T-cell (primary cell): ENCODE measurements at places on chromosomes 6 and 20. TPM values are rescaled to one million over a fixed set of nuclear protein-coding genes. Genes with fewer than 3 reads are reported as not detected.

DNA sequence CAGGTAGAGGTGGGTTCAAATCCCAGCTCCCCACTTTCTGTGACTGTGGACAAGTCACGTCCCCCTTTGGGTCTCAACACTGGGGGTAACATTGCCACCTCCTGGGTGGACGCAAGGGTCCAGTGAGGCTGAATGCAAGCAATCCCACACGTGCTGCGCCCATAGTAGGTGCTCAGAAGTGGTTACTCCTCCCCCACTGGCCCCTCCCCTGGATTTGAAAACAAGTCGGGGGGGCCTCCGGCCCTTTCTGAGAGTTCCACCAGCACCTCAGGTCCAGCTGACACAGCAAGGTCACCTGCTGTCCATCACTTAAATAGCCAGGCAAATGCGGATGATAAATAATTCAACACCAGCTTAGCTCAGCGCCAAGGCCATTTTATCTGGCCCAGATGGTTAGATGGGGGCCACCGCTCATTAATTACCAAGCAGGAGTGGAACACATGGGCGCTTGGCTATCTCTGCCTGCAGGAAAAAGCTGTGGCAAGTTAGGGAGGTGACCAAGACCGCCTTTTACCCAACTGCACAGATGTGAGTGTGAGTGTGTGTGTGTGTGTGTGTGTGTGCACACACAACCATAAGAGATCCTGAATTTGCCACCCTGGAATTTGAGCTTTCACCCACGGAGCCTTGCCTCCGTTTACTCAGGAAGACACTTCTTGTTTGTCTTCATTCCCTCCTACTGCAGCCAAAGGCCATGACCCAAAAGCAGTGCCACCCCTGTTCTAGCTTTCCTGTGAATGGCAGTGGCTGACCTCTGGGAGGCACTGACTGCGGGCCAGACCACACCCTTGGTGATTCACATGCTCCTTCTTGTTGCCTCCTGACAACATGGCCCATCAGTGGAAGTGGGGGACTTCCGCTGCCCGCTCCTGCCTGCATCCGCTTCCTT lies 34.7 kb upstream of the KCNB1 start:
- DNase-seq = no peak

DNA sequence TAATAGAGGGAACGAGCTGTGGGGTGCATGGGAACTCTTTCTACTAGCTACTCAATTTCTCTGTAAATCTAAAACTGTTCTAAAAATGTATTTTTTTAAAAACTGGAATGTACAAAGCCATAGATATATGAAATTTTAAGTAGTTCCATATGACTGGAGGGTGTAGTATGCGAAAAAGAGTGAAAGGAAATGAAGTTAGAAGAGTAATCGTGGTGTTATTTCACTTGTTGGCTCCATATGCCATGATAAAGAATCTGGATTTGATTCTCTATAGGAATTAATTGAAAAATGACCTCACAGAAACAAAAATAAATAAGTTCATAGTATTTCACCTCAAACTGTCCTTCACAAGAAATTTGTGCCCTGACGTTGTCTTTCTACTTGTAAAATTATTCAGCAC lies 500.2 kb downstream of the TENT5A start:
- DNase-seq = no peak

- DNase-seq = no peak
These were observed 43.8 kb downstream of the ZBTB46 start for GRCh38 chr20:63787302-63787701.

- peak; percentile 75 for DNase-seq
These were observed 44.1 kb downstream of the NHSL1 start for GRCh38 chr6:138454981-138455706.

DNA sequence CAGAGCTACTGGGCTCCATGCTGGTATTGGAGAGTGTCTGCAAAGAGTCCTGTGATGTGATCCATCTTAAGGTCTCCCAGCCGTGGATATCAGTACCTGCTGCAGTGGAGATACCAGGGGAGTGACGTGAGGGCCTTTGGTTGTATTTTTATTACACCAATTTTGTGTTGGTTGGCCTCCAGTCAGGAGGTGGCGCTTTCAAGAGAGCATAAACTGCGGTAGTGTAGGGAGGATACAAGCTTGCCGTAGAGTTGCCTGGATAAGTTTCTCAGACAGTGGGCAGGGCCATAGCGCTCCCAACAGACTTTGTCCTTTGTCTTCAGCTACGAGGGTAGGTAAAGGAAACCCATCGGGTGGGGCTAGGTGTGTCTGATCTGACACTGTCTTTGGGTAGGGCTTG lies 113.0 kb upstream of the CEP162 start:
- DNase-seq = no peak

- no peak for DNase-seq
These were observed 412.7 kb downstream of the MAFB start for GRCh38 chr20:40276301-40276700.

DNA sequence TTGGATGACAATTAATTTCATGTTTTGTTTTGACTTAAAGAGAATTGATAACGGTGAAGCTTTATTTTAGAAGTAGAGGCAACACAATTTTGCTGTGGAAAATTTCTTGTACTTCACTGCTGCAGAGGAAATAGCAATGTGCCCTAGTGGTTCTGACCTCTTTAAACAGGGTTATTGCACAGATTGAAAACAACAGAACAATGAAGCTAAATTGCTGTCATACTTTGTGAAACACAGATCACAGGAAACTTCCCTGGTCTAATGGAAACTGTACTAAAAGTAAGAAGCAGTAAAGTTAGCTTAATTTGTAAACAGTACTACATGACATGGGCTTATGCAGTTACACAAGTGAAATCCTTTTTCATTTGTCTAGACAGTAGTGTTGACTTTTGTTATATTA lies 31.3 kb downstream of the OR2A4 start:
- no peak for DNase-seq

DNA sequence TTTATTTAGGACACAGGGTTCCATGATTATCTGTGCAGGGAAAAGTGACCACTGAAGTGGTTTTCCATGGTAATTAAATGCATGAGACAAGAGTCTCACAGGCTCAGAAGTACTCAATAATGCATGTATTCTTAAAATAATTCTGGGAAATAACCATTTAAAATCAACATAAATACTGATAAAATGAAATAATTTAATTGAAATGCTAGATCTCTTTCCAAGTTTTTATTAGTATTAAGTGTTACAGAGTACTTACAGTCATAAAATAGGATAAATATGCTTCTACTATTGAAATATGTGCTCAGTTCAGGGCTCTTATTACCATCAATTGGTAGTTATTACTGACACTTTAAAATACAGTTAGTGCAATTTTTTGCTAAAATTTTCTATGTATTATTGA lies 916.0 kb upstream of the GJE1 start:
- DNase-seq = no peak

Gene ARFGAP1
- total RNA-seq = 122 TPM

- no peak for DNase-seq
These were observed 31.7 kb downstream of the DLGAP4 start for GRCh38 chr20:36337886-36338285.

GRCh38 chr6:52522655-52523054 lies 54.2 kb downstream of the TRAM2 start:
- DNase-seq = no peak

- DNase-seq = peak; percentile 95
These were observed at the start of gene PIGU for GRCh38 chr20:34676642-34677373. TSS of gene PIGU (minus strand) at chr20:34677092. CDS start at chr20:34677085, 7 bp downstream.

Gene OTOR
- total RNA-seq = not detected

DNA sequence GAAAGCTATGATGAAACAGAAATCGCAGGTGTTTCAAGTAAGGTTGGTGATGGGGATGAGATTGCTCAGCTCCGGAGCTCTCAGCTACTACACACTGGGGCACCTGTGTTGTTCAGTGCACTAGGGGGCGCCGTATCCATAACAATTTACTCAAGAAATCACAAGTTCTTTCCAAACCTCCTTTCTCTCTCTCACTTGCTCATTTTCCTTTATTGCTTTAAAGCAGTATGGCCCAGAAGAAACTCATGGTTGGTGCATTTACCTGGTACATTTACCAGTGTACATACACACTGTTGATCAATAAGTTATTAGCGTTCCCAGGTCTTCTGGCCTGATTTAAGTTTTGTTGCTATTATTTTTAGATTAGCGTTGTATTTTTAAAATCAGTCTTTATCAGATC lies 235.2 kb upstream of the TAB2 start:
- peak; percentile 85 for DNase-seq

Gene TOMM6
- total RNA-seq = 128 TPM

- DNase-seq = no peak
These were observed 16.6 kb downstream of the ADRM1 start for GRCh38 chr20:62319346-62319909.

DNA sequence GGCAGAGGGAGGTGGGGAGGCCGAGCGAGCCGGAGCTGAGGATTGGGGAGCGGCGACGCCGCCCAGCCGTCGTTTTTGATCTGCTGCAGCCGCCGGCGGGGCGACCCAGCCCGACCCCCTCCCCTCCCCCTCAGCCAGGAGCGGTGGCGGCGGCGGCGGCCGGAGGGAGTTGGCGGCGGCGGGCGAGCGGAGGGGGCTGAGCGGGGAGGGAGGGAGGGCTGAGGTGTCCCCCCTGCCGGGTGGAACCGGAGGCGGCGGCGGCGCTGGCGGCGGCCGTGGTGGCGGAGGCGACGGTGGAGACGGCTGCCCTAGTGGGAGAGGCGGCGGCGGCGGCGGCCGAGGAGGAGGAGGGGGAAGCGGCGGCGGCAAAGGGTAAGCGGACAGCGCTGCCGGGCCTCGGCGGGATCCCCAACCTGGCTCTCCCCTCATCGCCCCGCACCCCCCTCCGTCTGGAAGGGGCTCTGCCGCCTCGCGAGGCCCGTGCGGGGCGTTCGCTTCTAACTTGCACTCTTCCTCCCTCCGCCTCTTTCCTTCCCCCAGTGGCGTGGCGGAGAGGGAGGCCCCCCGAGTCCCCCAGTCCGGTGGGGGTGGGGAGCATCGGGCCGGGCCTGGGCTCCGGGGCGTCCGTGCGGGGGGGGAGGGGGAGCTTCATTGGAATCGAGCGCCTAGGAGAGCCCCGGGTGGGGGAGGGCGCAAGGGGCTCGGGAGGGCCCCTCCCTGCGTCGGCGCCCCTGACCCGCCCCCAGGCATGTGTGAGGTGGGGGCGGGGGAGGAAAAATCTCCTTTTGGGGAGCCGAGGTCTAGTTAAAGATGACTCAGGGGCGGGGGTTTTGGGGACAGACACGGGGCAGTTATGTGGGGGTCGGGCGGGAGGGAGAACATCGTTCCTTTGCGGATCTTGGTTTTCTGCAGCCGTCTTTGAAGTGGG lies at the start of gene TAB2:
TSS of gene TAB2 (plus strand) at position 69 of the 928 bp plus-strand sequence. CDS start 52,286 bp downstream, outside the sequence.
- DNase-seq = peak; percentile 50

DNA sequence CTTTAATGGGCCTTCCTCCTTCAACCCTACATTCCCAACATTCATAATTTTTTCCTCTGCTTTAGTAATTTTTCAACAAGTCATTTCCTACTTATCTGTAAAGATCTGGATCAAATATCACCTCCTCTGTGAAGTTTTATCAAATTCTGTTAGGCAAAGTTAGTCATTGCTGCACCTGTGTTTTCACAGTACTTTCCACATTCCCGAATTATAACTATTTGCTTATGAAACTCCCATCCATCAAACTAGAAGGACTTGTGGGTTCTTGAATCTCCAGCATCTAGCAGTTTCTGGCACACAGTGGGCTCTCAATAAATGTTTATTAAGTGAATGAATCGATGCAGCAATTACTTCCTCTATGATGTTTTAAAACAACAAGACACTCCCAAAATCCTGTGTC lies 257.6 kb downstream of the HDGFL1 start:
- DNase-seq = no peak

DNA sequence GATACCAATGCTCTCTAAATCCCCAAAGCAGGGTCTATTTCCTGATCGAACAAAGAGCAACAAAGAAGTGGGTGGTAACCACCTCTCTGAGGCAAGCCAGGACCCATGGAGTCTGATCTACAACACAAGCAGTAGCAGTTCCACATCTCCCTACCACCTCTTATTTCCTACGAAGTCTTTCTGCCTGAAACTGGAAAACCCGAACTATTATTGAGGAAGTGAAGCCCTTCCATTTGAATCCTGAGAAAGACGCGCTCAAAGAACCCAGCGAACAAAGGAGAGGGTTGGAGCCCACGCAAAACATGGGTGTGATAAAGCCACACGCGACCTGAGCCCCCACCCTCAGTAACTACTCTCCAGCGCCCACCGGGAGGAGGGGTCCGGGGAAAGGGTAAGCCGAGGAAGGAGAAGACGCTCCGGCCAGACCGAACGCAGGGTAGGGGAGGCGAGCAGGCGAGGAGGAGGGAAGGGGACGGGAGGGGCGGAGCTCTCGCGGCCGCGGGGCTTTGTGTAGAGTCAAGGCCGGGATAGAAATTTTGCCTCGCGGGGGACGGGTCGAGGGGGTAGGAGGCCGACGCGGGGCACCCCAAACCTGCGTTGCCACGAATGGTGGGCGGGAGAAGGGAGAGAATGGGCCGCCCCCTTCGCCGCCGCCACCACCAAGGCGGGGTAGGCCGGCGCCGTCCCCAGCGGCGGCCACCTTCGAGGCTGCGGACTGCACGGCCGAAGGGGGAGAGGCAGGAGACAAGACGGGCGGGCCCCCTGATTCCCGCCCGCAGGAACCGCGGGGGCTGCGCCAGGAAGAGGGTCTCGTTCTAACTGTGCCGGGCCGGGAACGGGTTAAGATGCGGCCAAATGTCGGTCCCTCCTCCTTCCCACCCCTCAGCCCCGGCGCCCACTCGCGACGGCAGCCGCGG lies 802 bp downstream of the HDAC2 start:
- peak; percentile 11 for DNase-seq

- DNase-seq = peak; percentile 70
These were observed 52.9 kb upstream of the MLN start for GRCh38 chr6:33856655-33857054.

Gene ENPP1
- total RNA-seq = 0.36 TPM

DNA sequence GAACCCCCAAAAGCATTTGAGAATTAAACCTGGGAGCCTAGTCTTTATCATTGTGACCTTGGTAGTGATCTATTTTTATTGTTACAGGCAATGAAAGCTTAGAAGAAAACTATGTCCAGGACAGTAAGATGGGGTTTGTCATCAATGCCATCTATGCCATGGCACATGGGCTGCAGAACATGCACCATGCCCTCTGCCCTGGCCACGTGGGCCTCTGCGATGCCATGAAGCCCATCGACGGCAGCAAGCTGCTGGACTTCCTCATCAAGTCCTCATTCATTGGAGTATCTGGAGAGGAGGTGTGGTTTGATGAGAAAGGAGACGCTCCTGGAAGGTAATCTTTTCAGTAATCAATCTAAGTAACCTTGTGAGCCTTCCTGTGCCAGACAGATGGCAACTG lies 191.5 kb upstream of the RAB32 start:
- no peak for DNase-seq
